ENCODE measurements at places on chromosomes 4 and X.
A peak's percentile ranks its signal among the peaks of the same experiment; 100 is the strongest.

- no peak for DNase-seq
These were observed 43.0 kb upstream of the NHSL2 start for GRCh38 chrX:71867680-71868079.

DNA sequence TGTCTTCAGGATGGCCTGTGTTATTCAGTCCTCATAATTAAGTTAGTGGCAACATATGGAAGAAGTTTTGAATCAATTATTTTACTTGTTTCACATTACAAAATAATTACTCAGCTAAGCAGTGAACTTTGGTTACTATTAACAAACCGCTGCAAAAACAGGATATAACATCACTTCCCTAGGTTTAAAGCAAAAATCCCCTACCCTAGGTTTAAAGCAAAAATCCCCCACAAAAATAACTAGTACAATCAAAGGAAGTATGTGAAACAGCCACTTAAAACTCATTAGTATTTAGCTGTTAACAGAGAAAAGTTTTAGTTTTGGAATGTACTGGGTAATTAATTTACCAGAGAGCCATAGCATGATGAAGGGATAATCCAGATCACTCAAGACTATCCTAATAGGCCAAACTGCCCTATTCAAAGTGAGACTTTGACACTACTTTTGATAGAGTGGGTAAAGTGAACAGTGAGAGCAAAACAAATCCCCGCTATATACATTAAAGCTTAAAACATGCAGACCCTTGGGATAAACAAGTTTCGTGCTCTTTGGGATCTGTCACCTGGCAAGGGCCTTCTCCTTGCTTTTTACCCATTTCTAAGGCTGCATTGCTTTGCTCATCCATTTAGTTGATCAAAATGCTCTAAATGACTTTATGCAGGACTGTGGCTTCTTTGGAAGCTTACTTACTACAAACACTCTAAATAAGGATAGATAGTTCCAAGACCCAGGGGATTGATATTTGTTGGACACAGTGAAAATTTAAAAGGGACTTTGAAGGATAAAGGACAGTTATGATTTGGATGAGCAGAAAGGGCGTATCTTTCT lies 36.4 kb upstream of the GPR174 start:
- no peak for DNase-seq

DNA sequence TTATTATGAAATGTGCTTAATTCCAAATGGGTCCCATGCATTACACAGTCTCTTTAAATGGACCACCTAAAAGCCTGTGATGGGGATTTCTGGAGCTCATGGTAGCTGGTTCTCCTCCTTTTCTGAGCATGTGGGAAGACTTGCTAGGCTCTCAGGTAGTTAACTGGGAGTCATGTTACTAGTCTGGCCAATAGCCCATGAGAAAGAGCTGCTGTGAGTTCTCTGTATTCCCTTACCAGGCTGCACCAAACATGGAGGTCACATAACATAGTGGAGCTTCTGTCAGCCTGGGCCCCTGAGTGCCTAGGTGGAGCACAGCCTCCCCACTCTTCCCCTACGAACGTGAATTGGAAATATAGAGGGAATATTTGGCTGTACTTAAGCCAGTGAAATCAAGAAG lies 198.4 kb downstream of the MAML3 start:
- DNase-seq = no peak

DNA sequence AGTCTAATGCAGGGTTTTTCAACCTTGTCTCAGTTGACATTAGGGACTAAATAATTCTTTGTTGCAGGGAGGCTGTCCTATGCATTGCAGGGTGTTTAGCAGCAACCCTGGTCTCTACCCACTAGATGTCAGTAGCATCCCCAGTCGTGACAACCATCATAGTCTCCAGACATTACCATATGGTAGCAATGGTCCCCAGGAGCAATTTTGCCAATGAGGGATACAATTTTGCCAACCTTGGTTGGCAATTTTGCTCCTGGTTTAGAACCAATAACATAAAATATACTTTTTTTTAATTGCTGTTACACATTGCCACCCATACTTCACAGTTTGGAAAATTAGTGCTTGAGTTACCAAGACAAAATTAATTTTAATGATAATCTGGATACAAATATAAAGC lies 6.0 kb downstream of the EREG start:
- peak; percentile 77 for DNase-seq

- no peak for DNase-seq
These were observed 83.8 kb downstream of the HS3ST1 start for GRCh38 chr4:11344916-11345315.

DNA sequence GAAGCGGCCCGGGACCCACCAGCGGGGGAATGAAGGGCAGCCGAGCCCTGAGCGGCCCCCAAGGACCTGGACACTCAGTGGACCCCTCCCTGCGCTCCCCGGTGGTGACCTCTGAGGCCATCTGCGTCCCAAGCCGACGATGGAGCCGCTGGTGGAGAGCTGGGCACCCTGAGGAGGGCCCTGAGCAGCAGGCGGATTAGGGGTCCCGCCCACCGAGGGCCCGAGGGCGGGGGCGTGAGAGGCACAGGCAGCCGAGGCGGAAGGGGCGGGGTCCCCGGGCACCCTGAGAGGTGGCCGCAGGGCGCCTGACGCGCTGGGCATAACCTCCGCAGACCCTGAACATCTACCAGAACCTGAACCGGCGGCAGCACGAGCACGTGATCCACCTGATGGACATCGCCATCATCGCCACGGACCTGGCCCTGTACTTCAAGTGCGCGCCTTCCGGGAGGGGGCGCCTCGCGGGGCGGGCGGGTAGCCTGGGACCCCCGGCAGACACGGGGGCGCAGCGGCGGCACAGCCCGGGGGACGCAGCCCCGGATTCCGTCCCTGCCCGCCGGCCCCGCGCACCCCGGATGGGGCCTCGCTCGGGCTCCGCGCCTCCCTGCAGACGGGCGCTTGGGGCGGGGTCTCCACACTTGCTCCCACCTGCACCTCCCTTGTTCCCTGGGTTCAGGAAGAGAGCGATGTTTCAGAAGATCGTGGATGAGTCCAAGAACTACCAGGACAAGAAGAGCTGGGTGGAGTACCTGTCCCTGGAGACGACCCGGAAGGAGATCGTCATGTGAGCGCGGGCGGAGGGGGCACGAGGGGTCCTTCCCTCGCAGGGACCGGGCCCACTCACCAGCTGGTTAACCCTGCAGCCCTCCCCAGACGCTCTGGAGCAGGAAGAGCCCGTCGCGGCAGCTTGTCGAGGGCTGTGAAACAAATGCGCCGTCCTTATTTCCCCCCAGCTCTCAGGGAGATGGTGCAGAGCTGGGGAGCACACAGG lies 10.3 kb downstream of the ATP5ME start:
- DNase-seq = peak; percentile 89

DNA sequence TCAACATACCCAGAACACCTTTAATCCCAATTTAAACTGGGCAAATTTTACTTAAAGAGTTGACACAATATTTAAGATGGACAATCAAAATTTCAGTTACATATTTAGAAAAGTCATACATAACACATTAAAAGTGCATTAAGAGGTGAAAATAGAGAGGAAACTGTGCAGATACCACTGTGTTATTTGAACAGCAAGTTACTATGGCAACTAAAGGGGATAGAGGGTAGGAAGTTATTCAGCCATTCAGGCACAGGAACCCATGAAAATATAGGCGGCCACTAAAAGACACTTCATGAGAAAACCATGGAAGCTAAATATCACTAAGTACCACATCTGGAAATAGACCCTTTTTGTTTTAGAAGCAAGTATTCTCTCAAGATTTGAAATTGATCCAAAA lies 75.1 kb downstream of the PDGFC start:
- DNase-seq = no peak

DNA sequence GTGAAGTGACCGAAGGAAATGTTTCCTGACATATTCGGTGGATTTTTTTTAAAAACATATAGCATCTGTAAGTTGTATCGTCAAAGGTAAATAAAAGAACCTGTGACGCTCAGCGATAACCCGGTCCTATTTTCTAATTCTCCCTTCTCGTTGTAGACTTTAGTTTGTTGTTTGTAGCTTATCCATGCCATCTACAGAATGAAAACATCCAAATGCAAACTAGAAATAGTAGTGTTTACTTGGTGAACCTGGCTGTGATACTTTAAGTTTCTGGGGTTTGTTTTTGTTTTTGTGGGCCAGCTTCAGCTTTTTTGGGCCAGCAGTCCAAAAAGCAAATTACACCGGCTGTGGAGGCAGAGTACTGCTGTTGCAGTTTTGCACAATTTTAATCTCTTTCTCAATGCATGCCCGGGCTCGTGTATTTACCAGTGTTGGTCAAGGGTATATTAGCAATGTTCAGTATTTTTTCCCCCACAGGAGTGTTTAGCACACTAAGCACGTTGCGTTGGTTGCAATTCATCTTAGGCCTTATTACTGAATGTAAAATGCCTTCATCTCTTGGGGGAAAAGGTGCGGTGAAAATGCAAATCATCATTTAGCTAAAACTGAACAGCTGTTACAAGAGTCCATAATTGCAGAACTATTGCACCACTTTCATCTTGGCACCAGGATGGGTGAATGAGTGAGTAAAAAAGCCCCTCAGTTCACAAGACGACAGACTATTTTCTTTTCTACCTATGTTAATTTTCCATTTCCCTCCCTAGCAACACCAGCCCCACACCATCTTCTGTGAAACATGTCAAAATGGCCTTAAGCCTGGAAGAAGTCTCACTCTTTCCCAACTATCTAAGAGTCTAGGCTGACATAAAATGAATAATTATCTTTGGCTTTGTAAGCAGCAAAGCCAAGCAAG lies 1.7 kb upstream of the CNOT6L start:
- no peak for DNase-seq

GRCh38 chrX:130402208-130402684 lies 459 bp downstream of the RBMX2 start:
- DNase-seq = no peak

GRCh38 chrX:49879656-49880277 lies 483 bp downstream of the USP27X start:
- no peak for DNase-seq

DNA sequence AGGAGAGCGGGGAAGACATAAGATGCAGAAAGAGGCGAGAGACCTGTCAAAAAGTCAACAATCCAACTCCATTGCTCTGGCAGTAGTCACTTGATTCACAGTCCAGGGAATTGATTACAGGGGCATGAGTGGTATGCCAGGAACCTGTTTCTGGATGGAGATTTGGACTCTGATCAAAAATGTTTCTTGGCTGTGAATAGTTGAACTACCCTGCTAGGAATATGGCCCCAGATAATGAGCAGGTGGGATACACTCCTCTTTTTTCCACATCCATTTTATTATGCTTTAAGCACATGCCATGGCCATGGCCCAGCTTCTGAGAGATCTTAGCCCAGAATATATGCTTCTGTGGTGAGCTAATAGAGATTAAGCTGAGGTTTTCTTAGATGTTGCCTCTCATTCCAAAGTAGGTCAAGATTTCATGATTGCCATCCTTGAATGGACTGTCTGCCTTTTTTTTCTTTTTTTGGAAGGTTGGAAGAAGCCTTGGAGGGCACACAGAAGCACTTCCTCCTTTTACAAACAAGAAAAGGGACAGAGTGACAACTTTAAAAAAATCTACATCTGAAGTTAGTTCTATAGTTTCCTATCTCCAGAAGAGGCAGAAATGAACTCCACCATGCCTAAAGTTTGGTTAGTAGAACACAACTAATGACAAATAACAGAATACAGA lies 121.9 kb downstream of the KIT start:
- no peak for DNase-seq

DNA sequence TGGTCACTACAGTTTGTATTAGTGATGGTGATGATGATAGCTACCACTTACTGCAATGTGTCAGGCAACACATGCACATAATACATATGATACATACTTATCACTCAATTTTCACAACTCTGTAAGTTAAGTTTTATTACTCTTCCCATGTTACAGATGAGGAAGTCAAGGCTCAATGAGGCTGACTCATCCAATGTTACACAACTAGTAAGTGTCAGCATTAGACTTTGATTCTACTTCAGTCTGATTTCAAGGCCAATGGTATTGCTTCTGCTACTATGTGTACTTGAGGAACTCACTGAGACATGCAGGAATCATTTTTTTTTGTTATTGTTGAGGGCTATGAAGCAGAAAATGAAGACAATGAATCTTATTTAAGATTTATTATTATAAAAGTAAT lies 96.4 kb upstream of the TRPC5OS start:
- no peak for DNase-seq

- DNase-seq = no peak
These were observed 36.0 kb upstream of the SMARCA5 start for GRCh38 chr4:143477487-143477886.
